ENCODE measurements at places on chromosomes 2 and 18. TPM values are rescaled to one million over a fixed set of nuclear protein-coding genes. Genes with fewer than 3 reads are reported as not detected.

DNA sequence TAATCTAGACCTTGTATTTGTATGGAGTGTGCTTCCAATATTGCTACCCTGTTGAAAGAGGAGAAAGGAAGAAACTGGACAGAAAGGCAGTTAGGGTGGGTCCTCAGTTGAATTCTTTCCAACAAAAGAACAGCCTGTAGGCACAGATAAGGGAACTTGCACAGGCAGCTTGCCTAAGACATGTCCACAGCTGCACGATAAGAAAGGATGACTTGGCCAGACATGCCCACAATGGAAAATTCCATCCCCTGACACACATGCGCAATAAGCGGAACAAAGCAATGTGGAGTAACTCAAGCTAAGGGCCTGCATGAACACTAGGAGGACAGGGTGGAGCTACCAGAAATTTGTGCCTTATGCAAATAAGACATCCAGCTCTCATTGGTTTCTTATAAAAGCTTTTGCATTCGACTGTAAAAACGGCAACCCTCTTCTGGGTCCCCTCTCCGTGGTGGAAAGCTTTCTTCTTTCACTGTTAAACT is 1084.7 kb upstream of the NXPH2 start:
- no peak for DNase-seq

DNA sequence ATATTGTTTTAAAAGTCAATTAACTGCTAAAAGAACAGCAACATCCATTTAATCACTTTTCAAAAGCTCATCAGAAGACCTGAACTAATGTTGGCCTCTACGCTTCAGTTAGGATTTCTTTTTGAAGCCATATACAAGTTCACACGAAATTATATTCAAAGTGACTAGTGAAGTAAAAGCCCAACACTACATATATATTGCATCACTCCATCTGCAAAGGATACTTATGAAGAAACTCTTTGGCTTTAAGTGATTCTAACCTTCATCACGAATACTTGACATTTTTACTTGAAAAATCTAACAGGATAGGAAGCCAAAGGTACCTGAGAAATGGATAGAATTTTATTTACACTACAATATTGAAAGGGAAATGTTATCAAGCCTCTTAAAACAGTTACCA is 50.4 kb downstream of the LRPPRC start:
- no peak for DNase-seq

- no peak for DNase-seq
These were observed 187.4 kb downstream of the TMEM247 start for GRCh38 chr2:46666754-46667153.

DNA sequence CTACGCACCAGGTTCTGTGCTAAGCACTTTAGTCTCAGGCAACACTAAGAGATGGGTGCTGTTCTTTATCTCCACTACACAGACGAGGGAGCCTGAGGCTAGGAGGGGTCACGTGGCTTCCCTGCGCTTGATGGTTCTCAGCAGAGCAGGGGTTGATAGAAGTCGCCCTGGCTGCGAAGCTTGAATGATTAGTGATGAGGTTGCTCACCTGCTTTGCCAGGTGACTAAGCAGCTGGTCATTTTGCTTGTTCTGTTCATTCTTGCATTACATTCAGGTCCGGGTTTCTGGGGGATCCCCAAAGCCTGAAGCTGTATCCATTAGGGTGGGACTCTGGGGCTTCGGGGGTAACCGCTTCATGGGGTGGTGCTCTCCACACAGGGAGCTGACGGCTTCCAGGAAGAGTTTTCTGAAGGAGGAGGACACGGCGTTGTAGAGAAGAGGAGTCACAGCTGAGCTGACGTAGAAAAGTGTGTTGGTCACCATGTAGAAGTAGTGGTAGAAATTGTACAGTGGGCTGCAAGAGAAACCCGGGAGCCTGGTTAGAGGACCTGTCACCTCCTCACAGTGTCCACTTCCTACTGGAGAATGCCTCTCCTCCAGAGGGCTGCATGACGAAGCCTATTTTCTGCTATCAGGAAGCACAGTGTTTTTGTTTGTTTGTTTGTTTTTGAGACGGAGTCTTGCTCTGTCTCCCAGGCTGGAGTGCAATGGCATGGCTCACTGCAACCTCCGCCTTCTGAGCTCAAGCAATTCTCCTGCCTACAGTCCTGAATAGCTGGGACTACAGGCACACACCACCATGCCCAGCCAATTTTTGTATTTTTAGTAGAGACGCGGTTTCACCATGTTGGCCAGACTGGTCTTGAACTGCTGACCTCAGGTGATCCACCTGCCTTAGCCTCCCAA is 11.5 kb downstream of the NTSR2 start:
- DNase-seq: no peak

DNA sequence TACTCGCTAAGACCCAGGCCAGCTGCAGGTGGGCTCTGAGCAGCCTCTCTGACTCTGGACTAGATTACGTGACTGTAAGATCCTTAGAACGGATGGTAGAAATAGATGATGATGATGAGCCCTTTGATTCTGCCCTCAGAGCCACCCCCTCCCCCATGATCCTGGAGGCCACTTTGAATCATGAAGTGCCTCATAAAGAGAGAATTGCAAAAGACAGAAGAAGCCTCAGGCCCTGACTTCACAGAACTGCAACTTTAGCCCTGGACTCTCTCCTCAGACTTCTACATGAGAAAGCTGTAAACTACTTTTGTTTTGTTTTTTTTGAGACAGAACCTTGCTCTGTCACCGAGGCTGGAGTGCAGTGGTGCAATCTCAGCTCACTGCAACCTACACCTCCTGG is 15.4 kb upstream of the TET3 start:
- no peak for DNase-seq

GRCh38 chr2:68279691-68280090 is 27.4 kb upstream of the PPP3R1 start:
- DNase-seq: no peak

GRCh38 chr2:239308661-239309397 is 92.0 kb downstream of the HDAC4 start:
- no peak for DNase-seq

DNA sequence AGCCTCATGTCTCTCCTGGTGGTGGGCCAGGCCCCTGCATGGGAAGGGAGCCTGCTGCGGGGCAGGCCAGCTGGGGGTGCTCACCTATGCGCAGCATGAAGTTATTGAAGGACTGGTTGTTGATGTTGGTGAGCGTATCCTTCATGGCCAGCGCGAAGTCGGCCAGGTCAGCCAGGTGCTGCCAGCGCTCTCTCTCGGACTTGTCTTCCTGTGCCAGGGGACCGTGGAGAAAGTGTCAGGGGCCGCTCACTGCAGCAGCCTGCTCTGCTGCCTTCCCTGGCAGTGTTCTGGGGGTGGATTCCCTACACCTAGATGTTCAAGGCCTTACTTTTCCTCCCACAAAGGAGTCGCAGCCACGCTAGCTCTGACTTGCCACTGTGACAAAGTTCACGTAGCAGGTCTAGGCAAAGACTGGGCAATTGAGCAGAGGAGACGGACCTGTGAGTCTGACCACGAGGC is 28.2 kb downstream of the CENPO start:
- DNase-seq: no peak

GRCh38 chr2:160719116-160719515 is 225.5 kb upstream of the RBMS1 start:
- DNase-seq: no peak

- DNase-seq: no peak
These were observed 10.4 kb upstream of the MSGN1 start for GRCh38 chr2:17805717-17806363.

- no peak for DNase-seq
These were observed 34.7 kb downstream of the RBMS1 start for GRCh38 chr2:160458718-160459453.

DNA sequence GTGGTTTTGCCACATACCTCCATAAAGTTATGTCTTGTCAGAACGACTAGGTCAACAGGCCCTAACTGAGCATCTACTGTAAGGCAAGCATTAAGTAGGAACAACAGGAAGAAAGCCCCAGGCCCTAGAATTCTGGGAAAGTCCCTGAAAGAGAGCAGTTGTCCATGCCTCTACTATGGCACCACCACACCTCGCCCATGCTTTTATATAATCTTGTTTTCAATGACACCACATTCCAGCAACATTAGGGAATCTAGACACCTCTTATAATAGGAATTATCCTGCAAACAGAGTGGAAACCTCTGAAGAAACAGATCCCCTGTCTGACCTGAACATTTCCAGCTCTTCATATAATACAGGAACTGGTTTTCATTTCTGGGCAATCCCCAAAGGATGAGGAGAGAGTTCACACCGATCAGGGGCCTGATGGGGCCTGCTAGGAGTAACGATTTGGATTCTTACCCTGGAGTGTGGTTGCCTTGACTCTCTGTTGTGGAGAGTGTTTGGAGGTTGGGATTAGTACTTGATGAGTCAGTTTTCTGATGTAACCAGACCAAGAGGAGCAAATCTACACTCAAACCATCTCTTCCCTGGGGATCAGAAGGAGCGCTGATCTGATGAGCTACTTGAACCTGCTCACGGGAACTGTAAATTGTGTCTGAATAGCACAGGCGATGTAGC is 31.9 kb upstream of the CEP68 start:
- no peak for DNase-seq

GRCh38 chr2:16281451-16282335 is 341.3 kb downstream of the MYCN start:
- DNase-seq: no peak

- DNase-seq: no peak
These were observed 113.0 kb upstream of the SLC1A4 start for GRCh38 chr2:64876137-64876647.

DNA sequence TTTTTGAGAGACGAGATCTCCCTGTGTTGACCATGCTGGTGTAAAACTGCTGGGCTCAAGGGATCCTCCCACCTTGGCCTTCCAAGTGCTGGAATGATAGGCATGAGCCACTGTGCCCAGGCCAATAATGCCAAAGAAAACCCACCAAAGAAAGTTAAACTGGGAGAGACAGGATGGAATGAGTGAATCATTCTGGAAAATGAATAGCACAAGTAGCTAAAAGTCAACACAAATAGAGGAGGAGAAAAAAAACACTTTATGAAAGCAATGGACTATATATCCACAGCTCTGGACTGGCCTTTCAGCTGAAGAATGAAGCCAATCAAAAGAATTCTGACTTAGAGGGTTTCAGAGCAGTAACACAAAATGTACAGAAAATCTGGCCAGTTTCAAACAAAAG is 23.9 kb downstream of the IAH1 start:
- DNase-seq: no peak

GRCh38 chr2:46663614-46664013 is 184.2 kb downstream of the TMEM247 start:
- DNase-seq: no peak

GRCh38 chr2:19963386-19963785 is 26.5 kb downstream of the WDR35 start:
- DNase-seq: no peak

GRCh38 chr2:135839713-135840112 is 2.7 kb upstream of the LCT start:
- peak; percentile 20 for DNase-seq

DNA sequence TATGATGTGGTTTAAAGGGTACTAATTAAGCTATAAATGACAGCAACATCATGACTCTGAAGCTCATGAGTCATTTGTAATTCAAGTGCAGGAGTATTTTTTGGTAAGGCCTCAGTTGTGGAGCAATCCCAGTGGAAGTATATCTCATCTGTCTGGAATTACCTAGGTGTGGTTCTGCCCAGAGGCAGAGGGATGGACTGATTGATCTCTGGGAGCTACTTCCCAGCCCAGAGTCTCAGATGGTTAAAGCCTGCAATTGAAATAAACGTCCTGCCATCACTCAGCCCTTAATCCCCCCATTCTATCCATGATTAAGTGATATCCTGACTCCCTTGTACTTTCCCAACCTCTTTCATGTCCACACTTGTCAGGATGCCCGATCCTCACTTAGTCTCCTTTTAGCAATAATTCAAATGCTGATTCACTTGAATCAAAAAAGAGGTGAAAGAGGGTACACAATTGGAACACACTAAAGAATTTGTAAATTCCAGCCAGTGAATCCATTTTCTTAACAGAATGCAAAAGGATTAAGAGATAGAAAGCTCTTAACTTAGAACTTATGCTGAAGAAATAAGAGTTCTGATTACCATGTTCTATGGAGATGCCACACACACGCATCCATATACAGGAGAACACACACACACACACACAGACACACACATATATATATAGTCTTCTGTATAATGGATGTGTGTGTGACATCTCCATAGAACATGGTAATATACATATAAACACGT is 664.4 kb downstream of the NYAP2 start:
- no peak for DNase-seq

GRCh38 chr2:2892892-2893291 is 484.7 kb downstream of the EIPR1 start:
- no peak for DNase-seq

GRCh38 chr2:86290596-86291327 is 46.7 kb downstream of the REEP1 start:
- DNase-seq: no peak

GRCh38 chr2:24920809-24921441 is 888 bp upstream of the ADCY3 start:
- no peak for DNase-seq

Gene CNGA3
- total RNA-seq: not detected

Gene BIRC6
- 64.1 TPM for total RNA-seq

Gene TMEM163
- total RNA-seq: 3.2 TPM

Gene TBR1
- not detected for total RNA-seq

Gene GREB1
- total RNA-seq: 0.64 TPM

Gene LONRF2
- total RNA-seq: 0.19 TPM

Gene COL4A3
- total RNA-seq: not detected

Gene PROM2
- 4.8 TPM for total RNA-seq

Gene COBLL1
- 9.0 TPM for total RNA-seq

Gene ALLC
- total RNA-seq: not detected

Gene TUBA4B
- total RNA-seq: not detected

Gene PLGLB1
- 1.3 TPM for total RNA-seq

Measured in glomerular endothelial cell (primary cell).